ENCODE measurements at places on chromosomes 13 and 19.
A peak's percentile ranks its signal among the peaks of the same experiment; 100 is the strongest.

- no peak for ATAC-seq
Observed at GRCh38 chr13:73168953-73169401, 110.2 kb downstream of the KLF5 start.

- no peak for ATAC-seq
Observed at GRCh38 chr13:102280366-102280765, 121.5 kb downstream of the FGF14 start.

DNA sequence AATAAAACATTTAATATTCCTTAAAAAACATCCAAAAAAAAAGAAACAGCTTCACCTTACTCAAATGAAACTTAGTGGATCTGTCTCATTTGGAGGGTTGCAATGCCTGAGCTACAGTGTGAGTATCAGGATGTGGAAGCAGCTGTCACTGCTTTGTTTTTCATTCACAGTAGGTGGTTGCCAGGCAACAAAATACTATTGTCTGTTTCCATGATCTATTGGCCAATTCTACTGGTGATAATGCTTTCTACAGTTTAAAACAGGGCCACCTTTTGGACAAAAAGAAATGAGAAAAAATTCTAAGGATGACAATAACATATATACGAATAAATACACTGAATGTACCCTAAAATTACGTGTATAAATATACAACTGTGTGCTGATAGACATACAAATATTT, 3.0 kb downstream of the ENOX1 start:
- no peak for ATAC-seq

GRCh38 chr13:103277959-103278694, 211.9 kb upstream of the SLC10A2 start:
- ATAC-seq, result no peak

- ATAC-seq, result no peak
Observed at GRCh38 chr13:19622193-19622592, 11.3 kb upstream of the MPHOSPH8 start.

DNA sequence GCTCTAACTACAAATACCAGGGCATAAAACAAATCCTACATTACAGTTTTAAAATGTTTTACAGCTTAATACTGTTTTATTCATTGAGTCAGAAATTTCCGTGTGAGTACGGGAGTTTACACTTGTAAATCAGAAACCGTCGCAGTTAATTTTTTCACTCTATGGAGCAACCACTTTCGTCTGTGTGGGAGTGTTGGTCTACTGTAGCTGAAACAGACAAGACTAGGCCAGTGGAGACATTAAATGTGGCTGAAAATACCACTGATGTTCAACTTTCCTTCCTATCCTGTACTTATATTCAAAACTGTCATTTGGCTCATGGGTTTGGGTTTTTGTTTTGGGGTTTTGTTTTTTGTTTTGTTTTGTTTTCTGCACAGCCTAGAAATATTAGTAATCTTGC, 268.7 kb downstream of the DCT start:
- peak; percentile 84 for ATAC-seq
